Stimulated activated CD8-positive, alpha-beta memory T cell treated with anti-CD3 and anti-CD28 coated beads, Interleukin-4, amount 100 ng/mL, for 4 hours (primary cell): ENCODE measurements at places on chromosomes 7 and 10.

DNA sequence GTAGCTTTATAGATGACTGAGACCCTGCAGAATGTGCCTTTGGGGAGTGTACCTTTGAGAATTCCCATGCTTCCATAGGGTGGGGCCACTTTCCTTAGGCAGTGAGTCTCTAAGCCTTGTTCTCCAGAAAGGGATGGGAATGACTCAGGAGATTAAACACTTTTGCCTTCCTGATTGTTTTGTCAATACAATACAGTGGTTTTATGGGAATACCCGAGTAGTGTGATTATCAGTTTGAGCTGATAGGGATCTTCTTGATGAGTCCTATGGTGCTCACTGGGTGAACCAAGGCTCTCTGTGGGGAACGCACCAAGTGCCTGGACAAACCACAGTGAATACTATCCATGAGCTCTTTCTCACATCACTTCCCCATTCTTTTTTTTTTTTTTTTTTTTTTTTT, 6.3 kb downstream of the MYOF start:
- no peak for DNase-seq

- no peak for DNase-seq
Observed at GRCh38 chr7:85716353-85716752, 529.5 kb upstream of the SEMA3D start.

GRCh38 chr7:37282927-37283326, 165.7 kb downstream of the ELMO1 start:
- no peak for DNase-seq

DNA sequence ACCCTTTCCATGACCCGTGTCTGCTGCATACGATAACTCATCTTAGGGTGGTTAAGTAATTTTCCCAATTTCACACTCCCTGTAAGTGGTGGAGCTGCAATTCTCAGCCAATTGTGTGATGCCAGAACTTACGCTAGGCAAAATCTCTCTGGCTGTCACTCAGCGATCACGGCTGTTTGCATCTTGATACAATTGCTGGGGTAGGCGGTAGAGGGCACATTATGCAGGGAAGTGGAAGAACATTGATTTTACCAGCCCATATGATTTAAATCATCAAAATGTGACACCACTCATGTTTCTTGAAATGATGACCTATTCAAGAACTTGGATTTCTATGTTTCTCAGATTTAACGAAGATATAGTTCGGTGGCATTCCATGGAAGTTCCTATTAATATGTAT, 108.7 kb upstream of the ADARB2 start:
- DNase-seq: no peak

- DNase-seq: no peak
Observed at GRCh38 chr10:93495654-93496321, 624 bp upstream of the CEP55 start.
